Osteocyte (in vitro differentiated cells): ENCODE measurements at places on chromosomes 5 and 9. TPM values are rescaled to one million over a fixed set of nuclear protein-coding genes. Genes with fewer than 3 reads are reported as not detected.

FOXD4L5 gene
- 0.16 and 0.35 TPM in 2 replicates for total RNA-seq

PPWD1 gene
- 28.6 and 33.2 TPM in 2 replicates for total RNA-seq

PRLR gene
- 0.08 and 0.30 TPM in 2 replicates for total RNA-seq

FIBCD1 gene
- total RNA-seq = 17.5 and 18.2 TPM in 2 replicates

PCDHB12 gene
- 1.9 and 2.2 TPM in 2 replicates for total RNA-seq

NACC2 gene
- 40.1 and 41.4 TPM in 2 replicates for total RNA-seq

SPATA31E1 gene
- total RNA-seq = not detected in 2 replicates

CAVIN4 gene
- 1.1 and 1.6 TPM in 2 replicates for total RNA-seq

FOXD4L4 gene
- total RNA-seq = not detected in 2 replicates

LURAP1L gene
- 46.3 and 49.8 TPM in 2 replicates for total RNA-seq

CDC23 gene
- total RNA-seq = 36.7 and 37.6 TPM in 2 replicates

PPP2R2B gene
- not detected in 2 replicates for total RNA-seq

SLC6A7 gene
- total RNA-seq = not detected in 2 replicates

LIFR gene
- total RNA-seq = 8.1 and 8.9 TPM in 2 replicates

SLC36A2 gene
- not detected in 2 replicates for total RNA-seq

BICD2 gene
- 34.8 and 35.4 TPM in 2 replicates for total RNA-seq
